ENCODE measurements at places on chromosomes 13 and 19.

- DNase-seq, result no peak
These were observed 22.1 kb downstream of the ADGRL1 start for GRCh38 chr19:14183741-14184350.

GRCh38 chr19:3289971-3290569 lies 65.6 kb downstream of the CELF5 start:
- no peak for DNase-seq

GRCh38 chr13:94224670-94225069 lies 254.8 kb downstream of the DCT start:
- DNase-seq, result no peak

DNA sequence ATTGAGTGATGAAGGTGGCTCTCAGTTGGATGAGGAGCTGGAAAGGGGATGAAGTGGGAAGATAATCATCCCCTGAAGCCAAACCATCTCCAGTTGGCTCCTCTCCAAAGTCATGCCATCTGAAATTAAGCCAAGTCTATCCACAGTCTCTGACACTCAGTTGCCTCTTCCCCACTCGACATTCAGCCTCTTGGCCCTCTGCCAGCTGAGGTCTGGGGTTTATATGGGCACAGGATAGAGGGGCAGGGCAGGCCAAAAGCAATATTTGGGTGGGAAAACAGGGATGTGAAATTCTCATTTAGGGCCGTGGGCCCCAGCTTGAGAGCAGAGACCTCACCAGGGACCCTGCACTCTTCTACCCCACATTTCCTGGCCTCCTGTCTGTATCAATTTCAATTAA lies 85.9 kb downstream of the SLITRK1 start:
- no peak for DNase-seq

DNA sequence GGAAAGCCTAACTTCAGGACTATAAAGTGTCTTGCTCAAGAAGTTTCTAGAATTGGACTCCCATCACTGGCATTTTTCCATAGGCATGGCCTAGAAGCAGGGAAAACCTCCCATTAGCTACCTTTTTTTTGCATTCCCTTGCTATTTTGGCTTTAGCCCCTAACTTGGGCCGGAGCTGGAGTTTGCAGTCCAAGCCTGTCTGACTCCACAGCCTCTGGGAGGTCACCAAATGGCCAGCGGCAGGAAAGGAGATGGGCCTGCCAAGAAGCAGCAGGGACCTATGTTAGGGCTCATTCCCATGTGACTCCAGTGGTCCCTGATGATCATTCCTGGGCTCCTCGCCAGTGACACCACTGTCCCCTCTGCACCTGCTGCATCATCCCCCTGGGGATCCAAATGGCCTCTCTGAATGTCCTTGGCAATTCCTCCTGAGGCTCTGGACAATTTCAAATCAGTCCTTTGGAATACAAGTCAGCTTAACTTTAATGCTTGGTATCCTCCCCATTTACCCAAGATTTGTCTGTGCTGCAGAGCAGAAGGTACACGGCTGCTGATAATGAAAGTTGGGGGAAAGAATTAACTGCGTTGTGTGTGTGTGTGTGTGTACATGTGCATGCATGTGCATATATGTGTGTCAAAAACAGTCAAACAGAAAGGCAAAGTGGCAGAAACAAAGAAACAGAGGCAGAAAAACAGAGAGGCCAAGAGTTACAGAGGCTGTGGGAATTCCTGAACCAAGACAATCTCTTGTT lies 69.8 kb upstream of the SERP2 start:
- DNase-seq, result no peak

All from stimulated activated CD4-positive, alpha-beta T cell treated with anti-CD3 and anti-CD28 coated beads, Interleukin-15, amount 100 ng/mL, for 48 hours (primary cell).